GDM1 (cell line): ENCODE measurements at places on chromosomes 12 and 14.

DNA sequence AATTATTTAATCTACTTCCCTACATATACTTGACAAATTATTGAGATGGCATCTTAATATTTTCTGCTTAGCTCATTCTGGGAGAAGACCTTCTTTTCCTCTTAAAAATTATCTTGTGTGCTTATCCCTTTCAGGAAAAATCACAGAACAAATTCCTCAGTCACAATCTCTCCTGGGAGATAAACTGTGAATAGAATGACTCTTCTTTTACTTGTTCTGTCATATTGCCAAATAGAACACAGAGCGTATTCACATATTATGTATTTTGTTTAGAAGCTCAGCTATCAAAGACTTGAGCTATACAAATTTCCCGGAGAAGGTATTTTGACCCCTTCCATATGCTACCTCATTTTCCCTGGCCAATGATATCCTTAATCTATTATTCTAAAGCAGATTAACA, 146.7 kb downstream of the TMEM117 start:
- DNase-seq: no peak

GRCh38 chr14:88209273-88209672, 113.8 kb downstream of the KCNK10 start:
- no peak for DNase-seq

DNA sequence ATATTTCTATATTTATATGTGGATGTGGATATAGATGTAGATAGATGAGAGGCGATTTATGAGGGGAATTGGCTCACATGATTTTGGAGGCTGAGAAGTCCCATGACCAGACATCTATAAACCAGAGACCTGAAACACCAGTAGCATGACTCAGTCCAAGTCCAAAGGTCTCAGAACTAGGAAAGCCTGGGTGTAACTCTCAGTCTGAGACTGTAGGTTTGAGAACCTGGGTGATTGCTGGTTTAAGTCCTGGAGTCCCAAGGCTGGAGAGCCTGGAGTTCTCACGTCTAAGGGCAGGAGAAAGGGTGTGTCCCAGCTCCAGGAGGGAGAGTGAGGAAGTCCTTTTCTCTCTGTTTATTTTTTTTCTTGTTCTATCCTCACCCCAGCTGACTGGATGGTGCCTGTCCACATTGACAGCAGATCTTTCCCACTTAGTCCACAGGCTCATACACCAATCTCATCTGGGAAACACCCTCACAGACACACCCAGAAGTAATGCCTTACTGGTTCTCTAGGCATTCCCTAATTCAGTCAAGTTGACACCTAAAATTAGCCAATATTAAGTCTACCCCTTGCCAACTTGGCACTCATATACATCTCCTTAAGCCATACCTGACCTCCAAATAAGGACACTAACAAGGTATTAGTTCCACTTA, 45.4 kb downstream of the EMP1 start:
- no peak for DNase-seq

DNA sequence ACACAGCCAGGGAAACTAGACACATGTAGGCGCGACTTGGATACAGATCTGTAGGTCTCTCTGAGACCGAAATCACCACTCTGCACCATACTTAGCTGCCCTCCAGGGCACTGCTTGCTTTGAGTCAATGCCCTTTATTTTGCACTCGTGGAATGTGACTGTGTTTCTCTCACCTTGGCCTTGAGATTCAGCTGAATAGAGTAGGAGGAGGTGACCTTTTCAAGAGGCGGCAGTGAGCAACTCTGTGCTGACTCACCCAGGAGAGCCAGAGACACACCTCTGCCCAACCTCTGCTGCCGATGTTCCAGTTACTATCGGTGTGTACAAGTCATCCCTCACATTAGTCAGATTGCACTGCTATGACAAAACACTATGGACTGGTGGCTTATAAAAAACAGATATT, 583.4 kb downstream of the VRK1 start:
- no peak for DNase-seq

DNA sequence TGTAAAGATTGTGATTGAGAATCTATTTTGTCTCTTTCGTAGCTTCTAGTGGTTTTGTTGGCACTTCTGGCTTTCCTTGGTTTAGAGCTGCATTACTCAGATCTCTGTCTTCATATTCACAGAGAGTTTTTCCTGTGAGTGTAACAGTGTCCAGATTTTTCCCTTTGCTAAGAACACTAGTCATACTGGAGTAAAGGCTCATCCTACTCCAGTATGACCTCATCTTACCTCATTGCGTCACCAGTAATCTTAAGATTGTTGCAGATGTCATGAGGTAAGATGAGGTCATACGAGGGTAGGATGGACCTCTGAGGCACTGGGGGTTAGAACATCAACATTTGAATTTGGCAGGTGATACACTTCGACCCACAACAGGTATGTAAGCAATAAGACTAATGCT, 461.2 kb downstream of the FLRT2 start:
- no peak for DNase-seq

- no peak for DNase-seq
These were observed 15.3 kb upstream of the NRXN3 start for GRCh38 chr14:78154827-78155226.

DNA sequence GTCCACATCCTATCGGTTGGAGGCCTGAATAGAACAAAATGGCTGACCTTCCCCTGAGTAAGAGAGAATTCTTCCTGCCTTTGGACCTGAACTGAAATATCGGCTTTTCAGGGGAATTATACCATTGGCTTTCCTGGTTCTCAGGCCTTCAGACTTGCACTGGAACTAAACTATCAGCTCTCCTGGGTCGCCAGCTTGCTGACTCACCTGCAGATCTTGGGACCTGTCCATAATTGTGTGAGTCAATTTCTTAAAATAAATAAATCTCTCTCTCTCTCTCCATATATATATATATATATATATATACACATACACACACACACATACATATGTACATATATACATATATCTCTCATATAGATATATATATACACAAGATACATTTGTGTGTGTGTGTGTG, 41.6 kb downstream of the KCNK10 start:
- no peak for DNase-seq

- no peak for DNase-seq
These were observed 101.4 kb downstream of the KSR2 start for GRCh38 chr12:117867348-117867747.

GRCh38 chr14:37150414-37150813, 22.0 kb downstream of the SLC25A21 start:
- DNase-seq: no peak

DNA sequence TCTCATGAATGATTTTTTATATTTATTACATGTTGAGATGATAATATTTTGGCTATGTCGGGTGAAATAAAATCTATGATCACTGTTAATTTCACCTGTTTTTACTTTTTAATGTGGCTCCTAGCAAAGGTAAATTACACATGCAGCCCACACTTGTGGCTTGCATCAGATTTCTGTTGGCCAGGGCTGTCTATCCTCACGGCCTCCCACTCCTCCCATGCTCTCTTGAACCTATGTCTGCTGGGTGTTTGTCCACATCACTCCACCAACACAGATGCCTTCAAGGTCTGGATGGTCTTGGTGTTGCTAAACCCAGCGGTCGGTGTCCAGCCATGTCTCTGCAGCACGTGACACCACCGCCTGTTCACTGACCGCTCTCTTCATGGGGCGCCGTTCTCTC, 339.4 kb upstream of the FKBP4 start:
- no peak for DNase-seq

DNA sequence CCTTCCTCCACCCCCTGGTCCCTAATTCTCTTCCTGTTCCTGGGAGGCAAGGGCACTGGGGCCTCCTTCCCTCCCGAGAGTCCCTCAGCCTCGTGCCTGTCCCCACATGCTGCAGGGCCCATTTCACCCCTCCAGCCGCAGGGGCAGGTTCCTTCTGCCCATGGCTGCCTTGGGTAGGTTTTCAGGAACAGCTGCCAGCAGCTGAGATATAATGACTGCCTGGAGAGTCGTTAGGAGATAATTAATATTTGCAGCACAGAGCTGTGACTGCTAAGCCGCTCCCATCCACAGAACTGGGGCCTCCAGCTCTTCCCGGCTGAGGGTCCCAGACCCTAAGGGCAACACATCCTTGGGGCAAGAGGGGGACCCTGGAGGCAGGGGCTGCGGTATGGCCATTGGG, 211.9 kb upstream of the LHX5 start:
- no peak for DNase-seq

GRCh38 chr12:46944771-46945170, 119.0 kb upstream of the SLC38A4 start:
- no peak for DNase-seq

DNA sequence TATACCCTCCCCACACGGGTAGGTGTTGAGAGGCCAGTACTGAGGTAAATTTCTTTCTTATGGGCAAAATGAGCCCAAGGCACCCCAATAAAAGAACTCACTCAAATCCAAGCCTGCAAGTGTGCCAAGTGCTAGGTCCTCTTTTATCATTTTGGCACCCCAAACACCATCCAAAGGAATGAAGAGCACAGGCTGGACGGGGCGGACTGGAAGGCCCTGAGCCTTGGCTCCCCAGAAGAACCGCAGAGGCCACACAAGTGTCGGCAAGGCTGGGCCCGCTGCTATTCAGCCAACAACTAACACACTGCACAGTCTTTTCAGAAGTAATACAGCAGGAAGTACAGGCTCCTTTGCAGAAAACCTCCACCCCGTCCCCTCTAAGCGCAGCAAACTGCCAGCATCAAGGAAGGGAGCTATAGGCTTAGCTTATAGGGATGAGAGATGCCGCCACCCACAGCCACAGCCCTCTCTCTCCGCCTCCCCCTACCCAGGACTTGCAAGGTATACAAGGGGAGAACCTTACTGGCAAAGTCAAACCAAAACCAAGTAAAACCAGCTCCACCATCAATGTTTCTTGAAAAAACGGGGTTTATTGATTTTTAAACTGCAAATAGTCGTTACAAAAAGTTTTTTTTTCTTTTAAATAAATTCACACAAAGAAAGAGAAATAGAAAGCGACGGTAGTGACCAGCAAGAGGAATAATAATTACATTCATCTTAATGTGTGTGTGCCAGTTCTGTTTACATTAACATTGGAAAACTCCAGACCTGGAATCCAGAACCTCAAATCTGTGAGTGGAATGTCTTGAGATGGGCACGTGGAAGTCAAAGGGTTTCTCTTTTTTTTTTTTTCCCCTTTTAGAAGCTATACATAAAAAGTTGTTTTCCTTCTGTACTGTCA, 5.5 kb downstream of the ZFP36L1 start:
- DNase-seq: no peak

DNA sequence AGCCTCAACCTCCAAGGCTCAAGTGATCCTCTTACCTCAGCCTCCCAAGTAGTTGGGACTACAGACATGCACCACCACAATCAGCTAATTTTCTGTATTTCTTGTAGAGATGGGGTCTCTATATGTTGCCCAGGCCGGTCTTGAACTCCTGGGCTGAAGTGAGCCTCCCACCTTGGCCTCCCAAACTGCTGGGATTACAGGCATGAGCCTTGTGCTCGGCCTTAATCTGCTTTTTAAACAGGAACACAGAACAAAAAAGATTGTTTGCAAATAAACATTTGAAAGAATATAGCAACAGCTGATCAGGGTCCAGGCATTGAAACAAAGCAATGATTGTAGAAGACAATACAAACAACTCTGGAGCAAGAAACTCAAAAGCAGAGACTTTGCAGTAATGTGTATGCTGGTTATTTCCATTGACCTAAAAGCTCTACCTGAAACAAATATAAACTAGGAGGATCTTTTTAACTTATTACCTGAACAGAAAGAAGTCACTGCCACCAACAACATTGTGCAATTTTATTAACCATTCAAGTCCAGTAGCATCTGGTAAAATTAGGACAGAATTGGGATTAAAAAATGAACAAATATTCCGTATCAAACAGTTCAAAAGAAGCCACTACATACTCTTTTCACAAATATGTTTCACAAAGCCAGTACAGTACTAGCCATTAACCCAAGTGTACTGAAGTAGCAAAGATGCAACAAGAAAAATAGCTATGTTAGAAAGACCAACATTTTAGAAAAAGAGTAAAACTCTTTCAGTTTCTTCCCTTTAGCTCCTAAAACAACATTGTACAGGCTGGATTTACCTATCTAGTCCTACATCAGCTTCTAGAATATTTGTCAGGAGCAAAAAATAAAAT, 14.2 kb downstream of the AMN1 start:
- no peak for DNase-seq
